ENCODE measurements at places on chromosomes 4 and X. TPM values are rescaled to one million over a fixed set of nuclear protein-coding genes. Genes with fewer than 3 reads are reported as not detected.
A peak's percentile ranks its signal among the peaks of the same experiment; 100 is the strongest.

Gene HSD17B13
- 0.10 TPM for polyA plus RNA-seq

- DNase-seq, result peak; percentile 77
Measured at GRCh38 chr4:70705183-70706043, 16.4 kb upstream of the RUFY3 start.

Gene TRIM60
- not detected for polyA plus RNA-seq

DNA sequence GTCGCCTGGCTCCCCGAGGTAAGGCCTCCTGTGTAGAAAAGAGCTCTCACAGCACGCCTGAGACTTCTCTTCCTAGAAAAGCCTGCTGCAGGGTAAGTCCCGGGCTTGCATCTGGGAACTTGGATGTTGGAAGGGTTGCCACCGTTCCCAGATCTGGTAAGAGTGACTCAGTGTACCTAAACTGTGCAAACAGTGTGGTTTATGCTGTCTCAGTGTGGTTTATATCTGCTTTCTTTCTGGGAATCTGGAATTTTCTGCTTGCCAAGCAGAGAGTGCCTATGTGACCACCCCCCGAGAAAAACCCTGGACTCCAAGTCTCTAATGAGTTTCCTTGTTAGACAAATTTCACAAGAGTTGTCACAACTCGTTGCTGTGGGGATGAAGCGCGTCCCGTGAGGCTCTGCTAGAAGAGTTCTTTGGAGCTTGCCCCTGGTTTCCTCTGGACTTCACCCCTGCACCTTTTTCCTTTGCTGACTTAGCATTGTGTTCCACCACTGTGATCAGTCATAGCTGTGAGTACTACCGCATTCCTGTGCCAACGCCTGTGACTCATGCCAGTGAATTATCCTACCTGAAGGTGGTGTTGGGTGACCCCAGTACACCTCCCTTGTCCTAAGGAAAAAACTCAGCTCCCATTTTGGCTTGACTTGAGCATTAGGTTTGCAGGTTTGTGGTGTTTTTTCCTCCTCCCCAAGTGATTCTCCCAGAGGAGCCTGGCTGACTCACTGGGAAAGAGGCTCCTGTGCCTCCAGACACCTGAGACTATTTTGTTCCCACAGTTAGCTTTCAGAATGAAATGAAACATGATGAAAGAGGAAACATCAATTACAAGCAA is 14.5 kb downstream of the SLC2A9 start:
- no peak for DNase-seq

Gene MAGEE2
- not detected for polyA plus RNA-seq

DNA sequence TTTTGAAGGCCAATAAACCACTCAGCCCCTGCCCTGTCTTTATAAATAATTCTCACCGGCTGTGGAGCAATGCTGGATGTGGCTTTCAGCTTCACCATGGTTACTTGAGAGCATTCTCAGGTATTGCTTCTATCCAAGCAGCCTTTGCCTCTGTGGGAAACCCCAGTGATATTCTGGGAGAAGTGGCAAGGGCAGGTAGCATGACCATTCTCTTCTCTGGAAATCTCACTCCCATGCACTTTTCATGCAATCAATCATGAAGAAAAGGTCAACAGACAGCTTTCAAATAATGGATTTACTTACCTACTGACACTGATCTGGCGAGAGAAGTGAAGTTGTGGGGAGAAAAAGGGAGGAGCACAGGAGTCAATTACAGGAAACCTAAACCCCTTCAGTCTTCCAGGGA is 49.5 kb downstream of the UNC5C start:
- no peak for DNase-seq

Gene CDS1
- polyA plus RNA-seq, result 0.45 TPM

Gene LGI2
- polyA plus RNA-seq, result 0.80 TPM

GRCh38 chr4:41573502-41574001 is 35.6 kb downstream of the LIMCH1 start:
- no peak for DNase-seq

GRCh38 chrX:31591355-31591754 is 519.5 kb upstream of the FTHL17 start:
- DNase-seq, result no peak

Gene ABCG2
- polyA plus RNA-seq, result 0.33 TPM

- DNase-seq, result no peak
Measured at GRCh38 chr4:113101669-113102068, 52.2 kb downstream of the ANK2 start.

DNA sequence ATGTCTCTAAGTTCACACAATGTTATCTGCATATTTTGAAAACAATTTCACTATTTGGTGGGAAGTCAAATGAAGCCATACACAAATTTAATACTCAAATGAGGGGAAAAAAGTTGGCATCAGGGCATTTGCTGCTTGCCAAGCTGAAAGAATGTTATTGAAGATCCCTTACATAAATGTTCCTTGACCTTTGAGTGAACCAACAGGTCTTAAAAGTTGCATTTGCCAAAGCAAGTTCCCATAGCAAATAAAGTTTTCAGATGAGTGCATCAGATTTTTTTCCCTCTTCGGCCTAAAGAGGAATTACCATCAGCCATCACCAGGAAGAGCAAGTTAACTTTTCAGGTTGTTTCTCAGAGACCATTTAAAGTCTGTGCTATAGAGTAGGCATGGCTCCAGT is 115.9 kb downstream of the COX18 start:
- DNase-seq, result no peak

DNA sequence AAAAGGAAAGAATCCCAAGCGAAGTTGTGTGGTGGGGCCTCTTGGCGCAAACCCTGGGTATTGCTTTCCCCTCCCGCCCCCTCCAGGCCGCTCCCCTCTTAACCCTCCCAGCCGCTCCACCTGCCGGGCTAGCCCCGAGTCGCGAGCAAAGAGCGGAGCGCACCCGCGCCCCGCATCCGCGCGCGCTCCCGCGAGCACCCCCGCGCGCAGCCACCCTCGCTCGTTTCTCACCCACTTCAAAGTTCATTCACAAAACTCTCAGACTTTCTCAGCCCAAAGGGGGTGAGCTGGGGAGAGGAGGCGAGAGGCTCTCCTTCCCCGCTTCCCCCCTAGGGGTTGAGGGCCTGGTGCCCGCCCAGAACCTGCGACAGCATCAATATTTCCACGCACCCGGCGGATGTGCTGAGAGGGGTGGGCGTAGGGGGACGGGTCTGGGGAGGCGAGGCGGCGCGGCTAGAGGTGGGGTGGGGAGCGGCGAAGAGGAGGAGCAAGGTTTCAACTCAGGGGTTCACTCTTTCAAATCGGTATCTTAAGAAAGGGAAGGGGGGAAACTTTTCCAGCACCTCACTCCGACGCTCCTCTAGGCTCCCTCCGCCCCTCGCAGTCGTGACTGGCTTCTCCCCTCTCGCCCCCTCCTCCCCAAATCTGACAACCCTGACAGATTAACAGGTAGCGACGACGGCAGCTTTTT is 1.8 kb downstream of the MAML3 start:
- DNase-seq, result peak; percentile 68

- DNase-seq, result no peak
Measured at GRCh38 chr4:120561648-120562047, 360.9 kb downstream of the PRDM5 start.

Gene BEX1
- polyA plus RNA-seq, result 2.6 TPM
